ENCODE measurements at places on chromosomes 3 and 15. TPM values are rescaled to one million over a fixed set of nuclear protein-coding genes. Genes with fewer than 3 reads are reported as not detected.

Gene FILIP1L
- 111 TPM for total RNA-seq

Gene GRK7
- 0.05 TPM for total RNA-seq

Gene OR5AC2
- total RNA-seq = not detected

Gene CIAO2A
- 84.7 TPM for total RNA-seq

Gene ADAMTSL3
- total RNA-seq = 20.7 TPM

Gene CRYGS
- total RNA-seq = not detected
